ENCODE measurements at places on chromosomes 12 and 14. TPM values are rescaled to one million over a fixed set of nuclear protein-coding genes. Genes with fewer than 3 reads are reported as not detected.
A peak's percentile ranks its signal among the peaks of the same experiment; 100 is the strongest.

The RERGL gene
- not detected for total RNA-seq

The TMPRSS12 gene
- total RNA-seq = not detected

GRCh38 chr14:80271389-80271788 is 60.1 kb upstream of the DIO2 start:
- no peak for DNase-seq

DNA sequence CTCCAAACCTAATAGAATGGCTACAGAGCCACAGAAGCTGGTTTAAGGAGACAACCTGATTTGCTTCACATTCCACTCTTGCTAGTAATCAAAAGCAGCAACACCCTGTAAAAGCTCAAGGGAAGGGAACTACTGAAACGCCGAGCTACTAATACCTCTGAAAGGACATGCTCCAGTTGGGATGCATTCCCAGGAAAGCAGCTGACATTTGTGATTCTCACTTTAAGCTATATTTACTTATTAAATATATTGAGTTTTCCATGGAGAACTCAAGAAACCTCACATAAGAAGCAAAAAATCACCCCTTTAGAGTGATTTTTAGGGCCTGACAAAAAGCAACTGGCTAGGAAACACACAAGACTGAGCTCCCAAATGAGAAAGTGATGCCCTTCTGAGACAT is 1073.0 kb upstream of the FLRT2 start:
- DNase-seq = no peak

- no peak for DNase-seq
Measured at GRCh38 chr12:94149781-94150239, 1.4 kb downstream of the PLXNC1 start.

DNA sequence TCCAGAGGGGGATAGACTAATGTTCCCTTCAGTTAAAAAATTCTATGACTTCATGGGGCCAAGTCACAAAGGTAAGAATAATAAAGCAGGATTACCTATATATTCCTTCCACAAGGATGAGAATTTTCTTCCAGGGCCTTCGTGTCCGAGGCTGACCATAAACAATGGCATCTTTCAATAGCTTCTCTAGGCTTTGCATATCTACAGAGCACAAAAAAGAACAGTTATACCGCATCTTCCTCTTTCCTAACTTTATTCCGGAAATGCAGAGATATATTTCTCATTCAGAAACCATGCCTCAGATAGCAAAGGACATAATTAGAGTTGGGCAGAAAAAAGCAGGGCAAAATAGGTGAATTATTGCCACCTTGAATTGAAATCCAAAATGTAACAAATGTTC is 58.3 kb upstream of the ISM2 start:
- DNase-seq = no peak

- no peak for DNase-seq
Measured at GRCh38 chr14:61080591-61081010, 99.6 kb downstream of the SLC38A6 start.

DNA sequence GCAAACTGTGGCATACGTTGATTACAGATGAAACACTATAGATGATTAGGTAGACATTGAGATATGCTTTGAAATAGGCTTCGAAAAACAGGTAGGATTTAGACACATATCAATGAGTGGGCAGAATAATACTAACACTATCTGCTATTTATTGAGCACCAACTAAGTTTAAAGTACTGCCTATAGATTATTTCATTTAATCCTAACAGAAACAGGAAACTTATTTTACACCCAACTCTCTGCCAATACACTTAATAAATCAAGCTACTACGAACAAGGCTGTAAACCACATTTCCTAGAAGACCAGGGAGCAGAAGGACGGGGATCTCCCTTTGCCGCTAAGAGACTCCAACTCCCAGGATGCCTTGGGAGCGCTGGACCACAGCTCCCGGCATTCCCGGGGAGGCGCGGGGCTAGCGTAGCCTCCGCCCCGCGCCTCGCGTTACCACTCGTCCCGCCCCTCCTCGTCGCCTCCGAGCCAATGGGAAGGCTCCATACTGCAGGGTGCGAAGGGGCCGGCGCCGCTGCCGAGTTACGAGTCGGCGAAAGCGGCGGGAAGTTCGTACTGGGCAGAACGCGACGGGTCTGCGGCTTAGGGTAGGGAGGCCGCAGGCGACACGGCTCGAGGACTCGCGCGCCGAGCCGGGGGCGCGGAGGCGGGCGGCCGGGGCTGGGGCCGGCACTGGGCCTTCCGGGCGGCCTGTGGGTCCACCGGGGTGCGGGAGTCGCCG is at the start of gene VRK1:
TSS of gene VRK1 (plus strand) at position 532 of the 731 bp plus-strand sequence. CDS start 36,090 bp downstream, outside the sequence.
- DNase-seq = peak; percentile 93

DNA sequence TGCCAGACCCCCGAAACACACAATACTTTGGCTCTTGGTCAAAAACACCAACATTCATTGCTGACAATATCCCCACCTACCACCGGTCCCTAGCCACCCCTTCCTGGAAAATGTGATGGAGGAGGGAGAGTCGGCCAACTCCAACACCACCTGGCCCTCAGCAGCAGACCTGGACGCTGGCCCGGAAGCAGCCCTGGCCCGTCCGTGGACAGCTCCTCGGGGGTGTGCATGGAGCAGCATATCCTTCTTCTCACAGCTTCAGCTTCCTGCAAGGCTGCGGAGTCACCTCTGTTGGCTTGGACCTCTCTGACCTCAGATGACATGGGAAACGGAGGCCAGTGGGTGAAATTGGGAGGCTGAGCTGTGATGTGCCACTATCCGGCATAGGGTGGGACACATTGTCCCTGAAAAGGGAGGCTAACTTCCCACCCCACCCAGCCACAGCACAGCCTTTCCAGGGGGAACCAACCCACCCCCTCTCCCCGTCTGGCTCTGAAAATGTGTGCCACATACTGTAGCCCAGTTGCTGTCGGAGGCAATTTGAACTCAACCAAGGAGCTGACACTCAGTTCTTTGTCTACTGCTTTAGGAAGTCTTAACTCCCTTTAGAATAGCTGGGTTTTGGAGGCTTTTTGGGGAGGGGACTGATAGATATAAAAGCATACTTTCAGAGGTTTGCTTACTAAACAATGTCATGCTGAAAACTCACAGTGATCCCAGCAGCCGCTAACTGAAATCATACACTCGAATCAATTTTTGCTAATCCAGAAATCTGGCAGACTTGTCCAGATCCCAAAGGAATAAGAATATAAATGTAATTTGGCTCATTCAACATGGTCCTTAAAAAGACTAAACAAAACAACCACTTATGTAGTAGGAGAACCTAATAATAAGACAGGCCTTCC is 43.1 kb upstream of the LTA4H start:
- no peak for DNase-seq

GRCh38 chr14:36373982-36374673 is 53.7 kb upstream of the MBIP start:
- DNase-seq = peak; percentile 68

DNA sequence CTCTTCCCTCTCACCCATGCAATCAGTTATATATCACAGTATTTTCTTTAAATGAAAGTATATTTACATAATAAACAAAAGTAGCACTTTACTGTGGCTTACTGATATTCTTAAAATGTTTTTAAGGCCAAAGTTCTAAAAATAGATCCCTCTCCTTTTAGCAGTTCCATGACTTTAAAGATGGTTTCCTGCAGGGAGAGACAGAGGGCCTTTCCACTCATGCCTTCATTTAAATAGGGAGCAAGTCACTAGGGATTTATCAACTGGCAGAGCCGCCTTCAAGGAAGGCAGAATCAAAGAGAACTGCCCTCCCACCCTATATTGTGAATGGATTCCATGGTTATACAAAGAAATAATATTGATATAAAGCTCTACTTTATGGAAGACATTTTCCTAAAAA is 55.5 kb downstream of the DUSP16 start:
- DNase-seq = no peak

DNA sequence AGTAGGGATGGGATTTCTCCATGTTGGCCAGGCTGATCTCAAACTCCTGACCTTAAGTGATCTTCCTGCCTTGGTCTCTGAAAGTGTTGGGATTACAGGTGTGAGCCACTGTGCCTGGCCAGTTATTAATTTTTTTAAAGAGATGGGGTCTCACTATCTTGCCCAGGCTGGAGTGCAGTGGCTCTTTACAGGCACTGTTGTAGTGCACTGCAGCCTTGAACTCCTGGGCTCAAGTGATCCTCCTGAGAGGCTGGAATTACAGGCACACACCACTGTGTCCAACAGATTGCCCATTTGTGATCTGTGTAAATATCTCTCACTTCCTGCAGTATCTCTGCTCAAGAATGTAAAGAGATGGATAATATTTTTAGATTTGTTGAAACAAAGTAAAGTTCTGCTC is 45.9 kb downstream of the PTPN11 start:
- DNase-seq = no peak

GRCh38 chr12:109706398-109706746 is 7.3 kb upstream of the FAM222A start:
- no peak for DNase-seq

DNA sequence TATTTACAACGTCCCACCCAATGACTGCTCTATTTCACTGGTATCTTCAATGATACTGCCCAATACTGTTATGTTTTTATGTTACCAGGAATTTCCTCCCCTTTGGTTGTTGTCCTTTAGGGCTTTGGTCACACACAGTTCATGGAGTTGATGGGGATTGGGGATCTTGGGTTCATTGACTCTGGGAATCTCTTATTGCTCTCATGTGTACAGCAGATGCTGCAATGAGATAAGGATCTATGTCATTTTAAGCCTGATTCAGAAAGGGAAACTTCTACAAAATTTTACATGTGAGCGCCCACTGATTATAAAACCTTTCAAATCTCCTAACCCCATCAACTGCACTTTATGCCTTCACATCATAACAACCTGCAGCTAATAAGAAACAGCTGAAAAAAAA is 67.2 kb downstream of the FAR2 start:
- no peak for DNase-seq

GRCh38 chr12:2457933-2458414 is 336.8 kb upstream of the FKBP4 start:
- no peak for DNase-seq

GRCh38 chr14:103521438-103521950 is 1.1 kb downstream of the CKB start:
- no peak for DNase-seq

DNA sequence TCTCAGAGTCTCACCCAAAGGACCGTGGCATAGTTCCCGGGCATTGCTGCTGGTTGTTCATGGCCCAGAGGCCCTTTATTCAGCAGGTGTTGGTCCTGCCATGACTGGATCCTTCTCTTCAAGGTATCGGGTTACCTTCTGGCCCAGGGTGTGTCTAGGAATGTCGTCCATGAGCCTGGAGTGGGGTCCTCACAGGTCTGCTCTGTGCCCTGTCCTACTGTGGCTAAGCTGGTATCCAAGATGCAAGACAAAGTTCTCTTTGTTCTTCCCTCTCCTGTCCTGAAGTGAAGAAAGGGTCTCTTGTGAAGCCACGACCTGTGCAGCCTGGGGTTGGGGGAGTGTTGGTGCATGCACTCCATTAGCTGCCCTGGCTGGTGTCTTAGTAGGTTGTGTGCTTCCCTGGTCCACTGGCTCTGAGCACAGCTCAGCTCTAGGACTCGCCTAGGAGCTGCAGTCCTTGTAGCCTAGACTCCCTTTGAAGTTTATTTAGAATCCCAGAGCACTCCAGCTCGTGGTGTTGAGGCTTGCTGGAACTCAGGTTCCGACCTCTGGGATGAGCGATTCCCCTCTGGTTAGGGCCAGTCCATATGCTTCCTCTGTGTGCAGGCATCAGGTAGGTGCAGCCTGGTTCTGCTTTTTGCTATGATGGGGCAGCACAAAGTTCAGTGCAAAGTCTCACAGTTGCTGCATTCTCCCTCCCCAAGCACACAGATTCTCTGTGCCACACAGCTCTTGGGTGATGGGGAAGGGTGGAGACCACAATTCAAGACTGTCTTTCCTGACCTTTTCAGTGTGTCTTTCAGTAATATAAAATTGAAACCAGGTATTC is 117.4 kb downstream of the NUBPL start:
- DNase-seq = no peak
